ENCODE measurements at places on chromosomes 6 and 20. TPM values are rescaled to one million over a fixed set of nuclear protein-coding genes. Genes with fewer than 3 reads are reported as not detected.

HLA-DRB5 gene
- total RNA-seq = not detected

ECI2 gene
- 88.4 TPM for total RNA-seq

CHMP4B gene
- total RNA-seq = 61.7 TPM

HCRTR2 gene
- not detected for total RNA-seq

PDYN gene
- total RNA-seq = not detected

POLH gene
- 27.8 TPM for total RNA-seq

VTA1 gene
- 49.7 TPM for total RNA-seq

RHAG gene
- not detected for total RNA-seq

MEI4 gene
- not detected for total RNA-seq

OR12D3 gene
- total RNA-seq = not detected

PACSIN1 gene
- not detected for total RNA-seq

INSM1 gene
- total RNA-seq = not detected

TIAM2 gene
- 4.4 TPM for total RNA-seq

PDE7B gene
- total RNA-seq = 20.2 TPM

PLN gene
- total RNA-seq = not detected

ZNF217 gene
- total RNA-seq = 49.0 TPM

TSBP1 gene
- total RNA-seq = not detected

UQCC2 gene
- 12.6 TPM for total RNA-seq

SLC17A9 gene
- total RNA-seq = 40.4 TPM

LIN28B gene
- 34.4 TPM for total RNA-seq

TCP11 gene
- total RNA-seq = 0.66 TPM

HLA-DQA1 gene
- 0.43 TPM for total RNA-seq

TBC1D32 gene
- 19.6 TPM for total RNA-seq

OXT gene
- not detected for total RNA-seq

FAM162B gene
- not detected for total RNA-seq

TAGAP gene
- not detected for total RNA-seq

CCDC167 gene
- total RNA-seq = 31.1 TPM

RSPO3 gene
- 0.66 TPM for total RNA-seq

SLC17A5 gene
- 49.7 TPM for total RNA-seq

CSTF1 gene
- 26.7 TPM for total RNA-seq

BANF2 gene
- not detected for total RNA-seq

MPC1 gene
- 20.0 TPM for total RNA-seq

SNX3 gene
- 135 TPM for total RNA-seq

SPINT3 gene
- not detected for total RNA-seq

CSNK2A1 gene
- total RNA-seq = 111 TPM

CTCFL gene
- under 0.01 TPM for total RNA-seq
